Urinary bladder (tissue), 4 donors: ENCODE measurements at places on chromosomes 6 and 20. TPM values are rescaled to one million over a fixed set of nuclear protein-coding genes. Genes with fewer than 3 reads are reported as not detected.

MCM8 gene
- 10.7 TPM for total RNA-seq

DZANK1 gene
- 3.1 TPM for total RNA-seq

ADAM33 gene
- total RNA-seq, result 88.2 TPM

- DNase-seq, result no peak
Observed at GRCh38 chr20:57849121-57849520, 139.3 kb upstream of the PMEPA1 start.

GRCh38 chr20:51335329-51335841, 207.1 kb downstream of the NFATC2 start:
- no peak for DNase-seq

GRCh38 chr20:13930281-13930680, 60.1 kb downstream of the SEL1L2 start:
- DNase-seq, result no peak

DNA sequence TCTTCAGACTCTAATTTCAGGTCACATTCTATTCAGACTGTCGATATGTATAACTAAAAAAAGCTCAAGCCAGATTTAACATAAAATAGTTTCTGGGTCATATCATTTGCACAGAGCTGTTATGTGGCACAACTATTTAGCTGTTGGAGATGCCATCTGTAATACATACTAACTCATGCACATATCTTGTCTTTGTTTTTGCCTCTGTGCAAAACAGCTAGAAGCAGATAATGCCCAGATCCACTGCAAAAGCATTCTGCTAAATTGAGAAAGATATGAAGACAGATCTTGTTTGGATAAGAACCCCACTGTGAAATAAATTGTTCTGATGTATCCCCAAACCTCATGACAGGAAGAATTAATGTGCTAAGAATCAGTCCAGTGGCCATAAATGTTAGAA, 522.8 kb upstream of the AGPAT4 start:
- DNase-seq, result no peak

GRCh38 chr20:52936351-52937340, 35.5 kb upstream of the TSHZ2 start:
- no peak for DNase-seq

DNA sequence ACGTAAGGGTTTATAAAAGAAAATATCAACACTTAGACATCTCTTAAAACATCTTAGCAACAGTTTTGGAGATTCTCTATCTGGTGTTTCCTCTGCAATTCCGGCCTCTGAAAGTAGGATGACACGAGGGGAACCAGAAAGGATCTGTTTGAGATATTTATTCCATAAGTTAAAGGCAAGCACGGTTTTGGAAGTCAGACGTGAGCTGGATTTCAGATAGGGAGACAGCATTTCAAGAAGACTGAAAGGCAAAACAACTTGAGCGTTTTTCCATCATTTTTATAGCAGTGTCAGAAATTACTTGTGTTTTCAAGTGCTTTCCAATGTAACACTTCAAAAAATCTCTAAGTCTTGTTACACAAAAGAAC, 52.9 kb upstream of the BTN3A2 start:
- DNase-seq, result no peak

- no peak for DNase-seq
Observed at GRCh38 chr6:87118054-87118453, 23.1 kb upstream of the CGA start.
